ENCODE measurements at places on chromosomes 6 and 20.

GRCh38 chr6:19848465-19849029, 11.4 kb downstream of the ID4 start:
- DNase-seq, result no peak

DNA sequence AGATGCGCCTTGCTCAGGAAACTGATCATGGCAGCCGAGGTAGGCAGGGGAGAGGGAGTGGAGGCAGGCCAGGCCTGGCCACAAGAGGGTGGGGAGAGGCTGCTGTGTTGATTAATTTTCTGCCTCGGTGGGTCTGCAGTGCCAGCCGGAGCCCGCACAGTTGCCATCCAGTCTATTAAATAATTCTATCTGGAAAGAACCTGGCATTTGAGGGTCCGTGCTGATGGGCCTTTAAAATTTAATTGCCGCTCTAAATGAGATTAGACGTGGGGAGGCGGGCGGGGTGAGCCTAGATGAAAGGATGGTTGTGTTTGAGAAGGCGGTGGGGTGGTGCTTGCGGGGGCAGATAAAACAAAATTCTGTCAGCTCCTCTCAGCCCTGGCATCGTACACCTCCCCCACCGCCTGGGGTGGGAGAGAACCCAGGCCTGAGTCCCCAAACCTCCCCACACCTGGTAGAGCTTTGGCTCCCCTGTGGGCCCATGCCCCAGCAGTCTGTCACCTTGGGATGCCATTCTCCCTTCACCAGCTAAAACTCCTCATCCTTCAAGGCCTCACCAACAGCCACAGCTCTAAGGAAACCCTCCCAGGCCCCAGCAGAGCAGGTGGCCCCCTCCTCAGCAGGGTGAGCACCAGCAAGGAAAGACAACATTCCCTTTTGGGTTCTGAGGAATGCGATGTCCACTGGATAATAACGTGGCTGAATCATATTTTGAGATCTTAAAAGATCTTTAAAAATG, 167.3 kb downstream of the GRM4 start:
- DNase-seq, result no peak

DNA sequence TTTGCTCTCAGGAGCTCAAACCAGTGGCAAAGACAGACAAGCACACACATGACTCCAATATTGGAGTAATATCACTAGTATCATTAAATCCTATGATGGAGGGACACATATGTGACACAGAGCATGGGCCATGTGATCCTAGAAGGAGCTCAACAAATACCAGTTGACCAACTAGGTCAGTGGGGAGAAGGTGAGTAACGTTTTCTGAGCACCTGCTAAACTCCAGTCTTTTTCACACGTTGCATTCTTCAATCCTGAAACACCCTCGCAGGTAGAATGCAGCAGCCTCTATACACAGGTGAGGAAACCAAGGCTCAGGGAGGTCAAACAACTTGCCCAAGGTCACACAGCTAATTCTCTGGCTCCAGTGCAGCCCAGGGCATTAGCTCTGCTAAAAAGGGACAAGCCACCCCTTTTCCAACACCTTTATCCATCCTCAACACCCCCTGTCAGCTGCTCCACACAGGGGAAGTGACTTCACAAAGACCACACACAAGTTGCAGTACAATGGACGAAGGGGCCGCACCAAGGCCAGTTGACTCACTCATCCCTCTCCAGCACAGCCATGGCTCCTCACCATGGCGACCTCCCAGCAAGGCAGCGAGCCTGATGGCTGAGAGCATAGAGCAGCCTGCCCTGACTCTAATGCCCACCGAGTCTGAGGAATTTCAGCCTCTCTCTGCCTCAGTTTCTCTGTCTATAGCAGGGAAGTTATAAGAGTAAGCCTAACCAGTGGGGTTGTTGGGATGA, 4.4 kb downstream of the CAPN11 start:
- DNase-seq, result no peak

DNA sequence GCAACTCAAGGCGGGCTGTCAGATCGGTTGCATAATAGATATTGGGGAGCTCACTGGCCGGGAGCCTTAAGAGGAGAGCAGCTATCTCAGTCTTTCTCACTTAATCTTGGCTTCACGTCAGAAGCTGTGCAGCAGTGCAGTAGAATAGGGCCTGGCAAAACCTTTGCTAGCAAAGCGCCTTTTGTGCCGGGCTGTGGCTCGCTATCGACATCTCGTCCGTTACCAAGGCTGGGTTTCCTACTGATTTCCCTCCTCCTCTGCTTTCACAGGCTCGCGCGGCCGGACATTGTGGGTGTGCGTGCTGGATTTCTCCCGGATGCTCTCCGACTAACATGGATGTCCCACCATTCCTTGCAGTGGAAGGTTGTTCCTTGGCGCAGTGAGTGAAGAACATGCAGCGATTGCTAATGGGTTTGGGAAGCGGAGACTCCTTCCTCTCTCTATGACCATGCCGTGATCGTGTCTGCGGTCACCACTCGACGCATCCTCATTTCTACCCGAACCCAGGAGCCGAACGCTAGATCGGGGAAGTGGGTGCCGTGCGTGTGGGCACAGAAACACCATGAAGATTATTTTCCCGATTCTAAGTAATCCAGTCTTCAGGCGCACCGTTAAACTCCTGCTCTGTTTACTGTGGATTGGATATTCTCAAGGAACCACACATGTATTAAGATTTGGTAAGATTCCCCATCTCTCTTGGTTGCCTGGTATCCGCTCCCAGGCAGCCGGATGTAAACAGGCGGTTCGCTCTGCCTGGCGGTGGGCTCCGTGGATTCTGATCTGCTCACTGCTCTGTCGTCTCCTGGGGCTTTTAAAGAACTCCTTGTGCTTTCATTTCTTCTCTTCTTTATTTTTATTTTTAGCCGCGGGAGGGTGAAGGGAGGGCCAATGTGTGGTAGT, 5.5 kb downstream of the GRIK2 start:
- DNase-seq, result no peak

- DNase-seq, result no peak
These were observed 63.9 kb downstream of the PDE10A start for GRCh38 chr6:165599121-165599520.

- no peak for DNase-seq
These were observed 1.3 kb downstream of the SLC16A10 start for GRCh38 chr6:111088668-111089003.

DNA sequence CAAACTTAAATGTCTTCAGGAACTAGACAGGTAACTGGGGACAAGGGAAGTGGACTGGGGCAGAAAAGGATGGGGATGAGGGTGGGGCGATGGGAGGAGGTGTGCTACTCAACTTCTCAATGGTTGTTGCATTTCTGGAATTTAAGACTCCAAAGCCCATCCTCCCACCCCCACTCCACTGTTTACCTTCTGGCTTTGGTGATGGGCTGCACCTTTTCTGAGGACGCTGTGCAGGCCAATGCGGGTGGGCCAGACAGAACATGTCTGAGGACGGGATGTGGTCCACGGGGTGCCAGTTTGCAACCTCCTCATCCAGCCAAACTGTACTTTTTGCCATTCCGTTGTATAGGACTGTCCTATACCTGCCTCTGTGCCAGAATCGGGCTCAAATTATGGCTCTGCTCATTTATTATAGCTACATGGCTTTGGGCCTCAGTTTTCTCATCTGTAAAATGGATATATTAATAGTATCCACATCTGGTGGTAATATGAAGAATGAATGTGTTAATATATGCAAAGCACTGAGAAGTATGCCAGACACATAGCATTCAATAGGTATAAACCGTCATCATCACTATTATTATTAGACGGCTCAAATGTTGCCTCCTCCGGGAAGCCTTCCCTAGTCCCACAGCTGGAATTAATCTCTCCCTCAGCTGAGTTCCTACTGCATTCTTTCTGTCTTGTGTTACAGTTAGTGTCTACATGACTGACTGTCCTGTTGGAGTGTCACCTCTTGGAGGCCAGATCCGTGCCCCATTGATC, 31.0 kb upstream of the VEGFA start:
- no peak for DNase-seq

- no peak for DNase-seq
These were observed 62.0 kb downstream of the CDH26 start for GRCh38 chr20:60020251-60020650.

DNA sequence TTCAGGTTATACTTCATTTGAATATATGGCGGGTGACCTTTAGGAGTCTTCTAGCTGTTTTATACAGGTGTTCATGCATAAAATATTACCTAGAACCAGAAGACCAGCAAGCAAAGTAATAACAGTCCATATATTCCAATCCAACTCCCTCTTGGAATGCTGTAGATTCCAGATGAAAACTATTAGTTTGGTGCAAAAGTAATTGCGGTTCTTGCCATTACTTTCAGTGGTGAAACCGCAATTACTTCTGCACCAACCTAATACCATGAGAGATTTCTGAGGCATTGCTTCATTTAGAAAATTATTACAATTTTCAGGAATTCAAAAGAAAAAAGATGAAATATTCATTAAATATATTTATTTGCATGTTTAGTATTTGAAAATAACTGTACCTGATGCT, 62.6 kb downstream of the FAM83B start:
- no peak for DNase-seq

- DNase-seq, result no peak
These were observed 7.1 kb downstream of the TRIM26 start for GRCh38 chr6:30206152-30206551.

GRCh38 chr6:55777469-55777868, 97.9 kb downstream of the BMP5 start:
- DNase-seq, result no peak

DNA sequence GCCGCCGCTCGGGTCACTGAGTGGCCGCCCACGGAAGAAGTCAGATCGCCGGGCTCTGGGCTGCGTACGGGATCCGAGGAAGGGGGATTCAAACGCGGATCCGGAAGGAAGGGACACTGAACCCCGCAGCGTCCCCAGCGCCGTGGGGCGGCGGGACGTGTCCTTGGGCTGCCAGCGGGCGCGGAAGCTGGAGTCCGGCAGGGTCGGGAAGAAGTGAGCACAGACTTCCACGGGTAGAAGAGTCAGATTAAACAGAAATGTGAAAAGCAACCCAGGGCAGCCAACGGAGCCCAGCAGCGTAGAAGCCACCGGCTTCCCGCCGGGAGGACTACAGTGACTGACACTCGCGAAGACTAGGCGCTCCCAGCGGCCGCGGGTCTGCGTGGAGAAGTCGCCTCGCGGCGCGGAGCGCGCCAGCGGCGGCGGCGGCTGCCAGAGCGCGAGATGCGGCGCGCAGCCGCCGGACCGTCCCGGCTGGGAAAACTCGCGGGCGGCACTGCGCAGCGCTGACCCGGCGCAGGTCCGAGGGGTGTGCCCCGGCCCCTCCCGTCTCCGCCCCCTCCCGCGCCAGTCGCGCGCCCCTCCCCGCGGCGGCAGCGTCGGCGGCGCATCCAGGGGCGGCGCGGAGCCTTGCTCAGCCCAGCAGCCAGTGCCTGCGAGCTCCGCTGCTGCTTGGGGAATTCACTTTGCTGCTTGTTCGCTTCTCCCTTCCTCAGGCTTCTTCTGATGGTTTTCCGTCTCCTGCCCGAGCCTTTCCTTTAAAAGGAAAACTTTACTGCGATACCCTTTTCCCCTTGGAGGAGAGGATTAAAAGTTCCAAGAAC, at the start of gene SAMD5:
SAMD5 (plus strand) TSS at position 649 of the 824 bp plus-strand sequence. CDS start 239 bp downstream, outside the sequence.
- DNase-seq, result no peak

DNA sequence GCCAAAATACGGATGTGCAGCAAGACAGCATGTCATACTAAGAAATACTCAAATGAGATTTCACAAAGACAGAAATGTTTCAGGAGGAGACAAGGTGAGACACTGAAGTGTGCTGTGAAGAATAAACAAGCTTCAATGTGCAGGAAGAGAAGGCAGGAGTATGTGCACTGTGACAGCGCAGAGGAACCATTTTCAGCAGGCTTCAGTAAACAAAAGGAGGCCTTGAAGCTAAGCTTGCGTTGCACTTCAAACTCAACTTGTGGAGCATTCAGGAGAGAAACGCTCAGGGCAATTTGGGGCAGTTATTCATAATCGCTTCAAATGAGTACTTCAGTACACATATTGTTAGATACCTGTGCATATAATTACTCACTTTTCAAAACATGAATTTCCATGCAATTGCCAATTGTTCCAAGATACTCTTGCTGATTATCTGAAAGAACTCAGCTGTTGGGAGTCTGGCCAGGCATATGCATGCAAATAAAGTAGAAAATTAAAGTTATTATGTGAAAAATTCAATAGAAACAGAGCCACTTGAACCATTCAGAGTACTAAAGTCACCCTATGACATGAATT, 234.2 kb upstream of the OPRM1 start:
- no peak for DNase-seq

- DNase-seq, result no peak
These were observed 26.4 kb upstream of the MROH8 start for GRCh38 chr20:37205794-37206193.

GRCh38 chr20:33401921-33402369, 626 bp upstream of the CDK5RAP1 start:
- DNase-seq, result no peak

GRCh38 chr6:21414065-21414464, 179.5 kb upstream of the SOX4 start:
- DNase-seq, result no peak

DNA sequence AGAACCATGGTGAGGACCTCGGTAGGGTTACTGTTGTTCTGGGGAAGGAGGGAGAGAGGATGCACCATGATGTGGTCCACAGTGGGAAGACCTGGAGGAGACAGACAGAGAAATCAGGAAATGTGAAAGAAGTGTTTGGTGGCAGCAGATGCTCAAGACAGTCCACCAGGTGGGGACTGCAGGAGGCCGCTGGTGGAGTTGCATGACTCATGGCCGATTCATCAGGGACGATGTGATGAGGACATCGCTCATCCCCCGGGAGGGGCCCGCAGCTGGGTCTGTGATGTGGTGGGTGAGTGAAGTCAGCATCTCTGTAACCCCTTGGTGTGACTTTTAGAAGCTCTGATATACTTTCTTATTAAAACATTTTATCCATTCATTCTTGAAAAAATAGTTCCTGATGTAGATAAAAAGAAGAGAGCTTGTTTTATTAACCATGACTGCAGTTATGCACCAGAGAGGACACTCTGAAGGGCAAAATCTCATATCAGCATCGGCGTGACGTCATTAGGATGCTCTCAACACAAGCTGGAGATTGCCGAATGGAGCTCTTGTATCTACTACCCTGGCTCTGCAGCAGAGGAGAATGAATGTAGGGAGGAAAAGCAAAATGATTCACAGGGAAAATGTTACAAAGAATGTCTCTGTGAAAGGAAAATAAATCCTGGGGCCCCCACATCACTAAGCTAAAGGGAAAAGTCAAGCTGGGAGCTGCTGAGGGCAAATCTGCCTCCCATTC, 71.2 kb downstream of the RAMACL start:
- DNase-seq, result peak; percentile 9

GRCh38 chr6:41624621-41625380, 13.5 kb upstream of the MDFI start:
- DNase-seq, result no peak

DNA sequence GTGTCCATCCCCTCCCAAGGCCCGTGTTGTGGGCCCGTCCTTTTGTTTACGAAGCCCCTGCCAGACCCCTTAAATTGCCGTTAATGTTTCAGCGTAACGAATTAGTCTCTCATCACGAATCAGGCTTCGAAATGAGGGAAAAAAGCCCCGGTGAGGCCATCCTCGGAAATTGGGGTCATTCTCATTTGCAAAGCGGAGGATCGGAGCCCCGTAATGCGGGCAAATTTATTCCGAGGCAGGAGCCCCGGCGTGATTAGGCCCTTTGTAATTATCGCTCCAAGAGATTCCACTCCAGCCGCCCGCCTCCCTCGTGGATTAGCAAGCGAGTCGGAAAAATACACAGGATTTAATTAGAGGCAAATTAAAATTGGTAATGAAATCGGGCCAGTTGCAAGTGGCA, 44.9 kb upstream of the MDFI start:
- DNase-seq, result no peak

GRCh38 chr6:160331204-160331603, 17.0 kb upstream of the SLC22A3 start:
- DNase-seq, result no peak
